Inflammatory macrophage treated with lipopolysaccharide for 4 hours (primary cell): ENCODE measurements at places on chromosomes 7 and 10.

GRCh38 chr10:131034451-131034850 lies 277.1 kb downstream of the TCERG1L start:
- DNase-seq: no peak

GRCh38 chr7:50427518-50427917 lies 22.6 kb downstream of the FIGNL1 start:
- no peak for DNase-seq

- DNase-seq: no peak
Observed at GRCh38 chr7:81408728-81409127, 361.1 kb downstream of the HGF start.

DNA sequence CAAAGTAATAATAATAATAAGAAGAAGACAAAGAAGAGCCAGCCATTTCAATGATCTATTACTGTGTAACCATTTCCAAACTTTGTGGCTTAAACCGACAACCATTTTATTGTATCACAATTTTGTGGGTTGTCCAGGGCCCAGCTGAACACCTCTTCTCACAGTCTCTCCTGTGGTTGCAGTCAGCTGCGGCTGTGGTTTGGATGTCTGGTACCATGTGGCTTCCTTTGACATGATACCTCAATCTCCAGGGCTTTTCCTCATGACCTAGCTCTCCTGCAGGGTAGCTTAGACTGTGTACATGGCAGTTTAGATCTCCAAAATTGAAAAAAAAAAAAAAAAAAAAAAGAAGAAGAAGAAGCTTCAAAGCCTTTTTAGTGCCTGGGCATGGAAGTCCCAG lies 72.6 kb upstream of the NFKB2 start:
- no peak for DNase-seq

GRCh38 chr7:75533926-75534325 lies 41.8 kb downstream of the SPDYE5 start:
- DNase-seq: no peak

DNA sequence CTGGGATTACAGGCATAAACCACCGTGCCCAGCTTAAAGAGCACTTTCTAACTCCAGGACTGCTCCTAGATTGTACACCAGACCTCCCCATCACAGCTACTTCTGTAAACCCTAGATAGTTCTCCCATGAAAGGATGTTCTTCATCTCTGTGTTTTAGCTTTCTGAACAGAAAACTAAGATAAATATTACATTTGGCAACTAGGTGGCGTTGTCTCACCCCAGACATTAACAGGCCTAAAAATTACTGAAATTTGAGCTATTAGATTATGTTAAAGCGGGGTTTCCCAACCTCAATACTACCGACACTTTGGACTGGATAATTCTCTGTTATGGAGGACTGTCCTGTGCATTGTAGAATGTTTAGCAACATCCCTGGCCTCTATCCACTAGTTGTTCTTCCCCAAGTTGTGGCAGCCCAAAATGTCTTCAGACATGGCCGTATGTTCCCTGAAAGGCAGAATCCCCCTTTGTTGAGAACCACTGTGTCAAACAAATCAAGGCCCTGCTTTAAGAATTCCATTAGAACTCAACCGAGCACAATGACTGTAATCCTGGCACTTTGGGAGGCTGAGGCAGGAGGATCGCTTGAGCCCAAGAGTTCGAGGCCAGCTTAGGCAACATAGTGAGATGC lies 19.1 kb downstream of the ATOH7 start:
- peak; percentile 50 for DNase-seq

GRCh38 chr7:34011017-34011695 lies 105.8 kb downstream of the BMPER start:
- no peak for DNase-seq

DNA sequence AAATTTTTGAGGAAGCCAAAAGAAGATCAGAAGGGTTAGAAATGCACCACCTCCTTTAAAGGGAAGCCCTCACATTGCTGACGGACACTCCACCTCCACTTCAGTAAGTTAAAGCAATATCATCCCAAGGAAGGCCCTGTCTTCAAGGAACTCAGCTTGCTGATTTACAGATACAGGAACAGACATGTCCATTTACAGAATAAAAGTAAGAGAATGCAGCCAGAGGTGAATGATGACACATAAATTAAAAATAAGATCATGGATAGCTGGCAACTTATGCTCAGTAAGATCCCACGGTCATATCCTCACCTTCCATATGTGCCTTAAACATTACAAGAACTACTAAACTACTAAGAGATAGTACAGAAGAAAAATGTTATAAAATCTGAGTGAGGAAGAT lies 20.4 kb downstream of the GRB10 start:
- DNase-seq: no peak

GRCh38 chr10:87551326-87551725 lies 46.6 kb downstream of the MINPP1 start:
- DNase-seq: no peak

DNA sequence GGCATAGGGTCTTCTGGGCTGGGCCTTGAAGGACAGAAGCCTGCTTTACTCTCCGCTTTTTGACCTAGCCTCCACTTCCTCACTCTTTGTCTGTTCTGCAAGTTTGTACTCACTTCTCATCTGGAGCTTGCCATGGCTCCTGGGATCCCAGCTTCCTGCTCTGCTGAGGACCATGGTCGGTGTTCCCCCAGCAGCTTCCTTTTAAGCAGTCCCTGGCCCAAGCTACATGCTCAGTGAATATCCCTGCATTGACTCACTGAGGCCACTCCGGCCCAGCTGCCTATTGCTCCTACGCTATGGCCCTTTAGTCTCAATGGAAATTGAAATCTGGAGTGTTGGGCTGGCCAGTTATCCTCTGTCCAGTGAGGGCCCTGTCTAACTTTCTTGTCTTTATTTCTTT lies 427.7 kb downstream of the RPS24 start:
- DNase-seq: no peak

- DNase-seq: no peak
Observed at GRCh38 chr10:17943033-17943745, 8.5 kb upstream of the SLC39A12 start.

- no peak for DNase-seq
Observed at GRCh38 chr10:106355450-106355849, 809.1 kb downstream of the SORCS1 start.

DNA sequence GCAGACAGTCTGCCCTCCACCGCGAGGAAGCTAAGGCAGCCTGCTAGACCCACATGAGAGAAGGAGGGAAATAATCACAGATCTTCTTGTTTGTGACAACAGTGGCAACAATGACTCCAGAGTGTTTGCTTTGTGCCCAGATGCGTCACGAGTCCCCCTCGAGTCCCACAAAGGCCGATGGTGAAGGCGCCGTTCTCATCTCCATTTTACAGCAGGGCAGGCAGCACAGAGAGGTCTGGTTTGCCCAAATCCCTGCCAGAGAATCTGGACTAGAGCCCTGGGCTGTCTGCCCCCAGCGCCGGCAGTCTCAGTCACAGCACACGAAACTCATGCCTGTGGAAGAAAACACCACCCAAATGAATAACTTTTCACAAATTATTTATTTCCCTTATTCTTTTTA lies 38.1 kb downstream of the KIAA1549 start:
- no peak for DNase-seq

GRCh38 chr7:12111422-12112405 lies 99.4 kb upstream of the TMEM106B start:
- DNase-seq: no peak

- no peak for DNase-seq
Observed at GRCh38 chr7:142620402-142620801, 128.9 kb upstream of the PRSS1 start.
